ENCODE measurements at places on chromosomes 6 and 20. TPM values are rescaled to one million over a fixed set of nuclear protein-coding genes. Genes with fewer than 3 reads are reported as not detected.

DNA sequence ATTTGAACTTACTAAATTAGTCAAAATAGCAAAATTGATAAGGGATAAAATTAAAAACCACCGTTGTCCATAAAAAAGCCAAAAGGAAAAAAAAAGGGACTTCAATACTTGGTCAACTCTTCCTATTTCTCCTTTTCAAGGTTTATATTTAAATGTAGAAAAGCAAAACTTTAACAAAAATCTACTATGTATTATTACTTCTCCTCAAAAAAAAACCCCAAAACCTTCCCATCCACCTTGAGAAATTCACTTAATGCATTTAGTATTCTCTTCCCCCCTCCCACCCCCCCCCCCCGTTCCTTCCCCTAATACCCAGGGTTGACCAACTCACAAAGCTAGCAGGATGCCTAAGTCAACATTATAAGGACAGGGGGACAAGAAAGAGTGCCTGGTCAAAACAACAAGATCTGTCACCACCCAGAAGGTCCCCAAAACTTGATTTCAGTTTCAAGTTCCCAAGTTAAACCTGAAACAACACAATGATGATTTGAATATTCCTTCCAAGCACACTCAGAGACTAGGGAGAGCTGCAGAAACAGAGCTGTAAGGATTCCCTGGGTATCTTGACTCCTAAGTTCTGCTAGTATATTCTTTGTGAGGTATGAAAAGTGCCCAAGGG lies 14.6 kb downstream of the GMDS start:
- DNase-seq, result no peak

CASS4 gene
- total RNA-seq, result 3.1 TPM

- DNase-seq, result no peak
These were observed 71.4 kb upstream of the PCSK2 start for GRCh38 chr20:17155401-17155800.

GRCh38 chr6:158396136-158396535 lies 83.9 kb downstream of the TULP4 start:
- DNase-seq, result no peak

DNA sequence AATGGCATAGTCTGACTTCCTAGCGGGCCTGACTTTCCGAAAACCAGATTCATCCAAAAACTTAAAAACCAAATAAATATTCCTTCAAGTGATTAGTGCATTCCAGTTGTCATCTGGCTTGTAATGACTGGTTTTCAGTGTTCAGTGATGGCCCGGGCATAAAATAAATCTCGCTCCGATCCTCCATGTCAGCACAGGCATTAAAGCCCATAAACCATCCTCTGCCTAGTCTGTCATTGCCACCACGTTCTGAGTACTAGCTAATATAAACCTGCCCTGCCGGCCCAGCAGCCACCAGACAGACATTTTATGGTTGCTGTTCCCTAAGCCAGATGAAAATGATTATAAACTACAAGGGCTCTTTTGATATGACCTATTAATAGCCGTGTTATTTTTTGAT lies 232.3 kb upstream of the GMDS start:
- no peak for DNase-seq

DNA sequence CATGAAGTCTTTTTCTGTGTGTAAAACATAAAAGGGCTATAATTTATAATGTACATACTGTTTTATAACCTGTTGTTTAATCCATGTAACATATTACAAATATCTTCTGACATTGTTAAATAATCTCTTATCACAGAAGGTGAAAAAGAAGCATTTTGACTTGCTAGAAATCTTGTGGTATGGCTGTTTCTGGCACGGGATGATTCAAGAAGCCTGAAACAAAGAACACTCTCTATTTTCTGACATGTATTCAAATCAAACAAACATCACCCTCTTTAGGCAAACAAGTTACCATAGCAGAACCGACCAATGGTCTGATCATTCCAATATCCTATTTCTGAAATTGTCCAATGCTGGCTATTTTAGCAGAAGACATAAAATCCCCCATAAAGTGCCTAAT lies 55.4 kb downstream of the HS3ST5 start:
- DNase-seq, result no peak

DNA sequence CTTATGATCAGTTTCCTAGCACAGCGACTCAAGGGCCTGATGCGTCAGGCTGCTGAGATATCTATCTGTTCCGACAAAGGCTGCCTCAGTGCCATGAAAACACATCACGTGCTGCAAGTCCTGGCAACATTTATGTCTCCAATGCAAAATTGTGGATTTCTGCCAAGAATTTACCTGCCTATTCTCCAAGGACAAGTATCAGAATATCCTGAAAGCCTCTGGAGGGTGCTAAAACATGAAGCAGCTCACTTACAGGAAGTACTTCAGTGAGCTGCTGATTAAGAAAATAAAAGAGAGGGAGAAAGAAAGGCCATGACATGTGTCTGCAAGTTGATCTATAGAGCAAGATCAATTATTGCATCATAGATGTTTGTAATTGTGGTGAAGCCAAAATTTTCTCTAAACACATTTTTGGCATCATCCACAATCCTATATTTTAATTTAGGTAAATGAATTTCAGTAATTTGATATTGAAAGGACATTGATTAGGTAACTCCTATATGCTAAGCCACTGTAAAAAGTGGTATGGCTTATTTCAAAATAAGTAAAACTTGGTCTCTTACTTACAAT lies 25.8 kb upstream of the TPBG start:
- DNase-seq, result no peak

GRCh38 chr20:9637889-9638288 lies 123.5 kb downstream of the LAMP5 start:
- DNase-seq, result no peak

DNA sequence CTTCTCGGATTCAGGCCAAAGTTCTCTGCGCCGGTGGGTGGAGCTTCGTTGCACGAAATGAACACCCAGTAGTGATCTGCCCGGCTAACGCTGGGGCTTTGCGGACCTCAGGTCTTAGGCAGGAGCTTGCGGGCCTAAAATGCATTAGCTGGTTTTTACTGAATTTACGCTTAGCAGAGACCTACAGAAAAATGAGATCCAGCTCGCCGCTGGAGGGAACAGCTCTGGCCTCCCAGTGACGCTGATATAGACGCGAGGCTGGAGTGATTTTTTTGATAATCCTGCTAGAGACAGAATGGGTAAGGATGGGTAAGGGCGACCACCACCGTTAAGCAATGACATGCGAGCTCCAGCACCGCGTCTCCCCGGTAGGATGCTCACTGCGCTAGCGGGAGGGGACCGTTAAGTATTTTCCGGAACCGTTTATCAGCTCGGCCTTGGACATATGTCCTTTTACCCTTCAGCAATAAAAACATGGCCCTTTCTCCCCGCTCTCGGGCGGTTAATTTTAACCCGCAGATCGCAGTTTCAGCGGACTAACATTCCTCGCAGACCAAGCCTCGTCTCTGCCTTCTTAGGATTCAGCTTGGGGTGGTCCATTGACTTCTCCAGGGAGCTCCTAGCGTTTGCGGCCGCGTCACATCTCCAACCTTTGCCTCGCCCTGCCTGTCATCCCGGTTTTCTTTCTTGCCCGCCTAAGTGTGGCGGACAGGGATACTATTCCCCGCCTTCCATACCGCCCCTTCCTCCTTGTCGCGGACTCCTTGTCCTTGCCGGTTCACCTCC lies 109.3 kb downstream of the GPX5 start:
- DNase-seq, result no peak

NEDD9 gene
- 107 TPM for total RNA-seq

DNA sequence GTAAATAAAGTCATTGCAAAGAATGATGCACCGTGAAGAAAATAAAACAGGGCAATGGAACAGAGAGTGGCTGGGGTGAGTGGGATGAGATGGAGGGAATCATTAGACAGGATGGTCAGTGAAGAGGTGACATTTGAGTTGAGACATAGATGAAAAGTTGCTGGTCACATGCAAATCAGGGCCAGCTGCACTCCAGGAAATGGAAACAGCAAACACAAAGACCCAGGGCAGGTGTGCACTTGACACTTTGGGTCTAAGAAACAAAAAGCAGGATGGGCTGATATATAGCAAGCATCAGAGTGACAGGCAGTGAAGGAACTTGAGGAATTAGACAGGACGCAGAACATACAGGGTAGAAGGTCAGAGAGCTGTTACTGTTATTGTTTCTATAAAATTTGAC lies 171.5 kb upstream of the RIPOR2 start:
- DNase-seq, result no peak
